ENCODE measurements at places on chromosomes 6 and 20.

DNA sequence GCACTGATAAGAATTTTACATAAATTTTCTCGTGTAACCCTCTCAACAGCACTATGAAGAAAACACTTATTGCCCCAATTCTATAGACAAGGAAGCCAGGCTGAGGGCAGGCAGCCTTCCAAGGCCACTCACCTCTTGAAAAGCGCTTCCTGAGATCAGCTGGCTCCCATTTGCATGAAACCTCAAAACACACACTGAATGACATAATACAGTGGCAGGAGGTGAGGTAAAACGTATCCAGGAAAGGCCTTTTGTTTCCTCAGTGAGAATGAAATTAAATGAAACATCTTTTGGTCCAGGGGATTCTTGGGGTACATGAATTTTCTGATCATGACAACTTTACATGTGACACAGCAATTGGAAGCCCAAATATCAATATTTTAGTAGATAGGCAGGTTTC is 112.5 kb downstream of the WDR27 start:
- DNase-seq, result peak; percentile 37

GRCh38 chr6:166784691-166785090 is 157.6 kb upstream of the RPS6KA2 start:
- no peak for DNase-seq

- DNase-seq, result no peak
These were observed 16.4 kb upstream of the COL21A1 start for GRCh38 chr6:56263596-56264315.

- no peak for DNase-seq
These were observed 12.0 kb upstream of the DDX43 start for GRCh38 chr6:73382462-73383113.

DNA sequence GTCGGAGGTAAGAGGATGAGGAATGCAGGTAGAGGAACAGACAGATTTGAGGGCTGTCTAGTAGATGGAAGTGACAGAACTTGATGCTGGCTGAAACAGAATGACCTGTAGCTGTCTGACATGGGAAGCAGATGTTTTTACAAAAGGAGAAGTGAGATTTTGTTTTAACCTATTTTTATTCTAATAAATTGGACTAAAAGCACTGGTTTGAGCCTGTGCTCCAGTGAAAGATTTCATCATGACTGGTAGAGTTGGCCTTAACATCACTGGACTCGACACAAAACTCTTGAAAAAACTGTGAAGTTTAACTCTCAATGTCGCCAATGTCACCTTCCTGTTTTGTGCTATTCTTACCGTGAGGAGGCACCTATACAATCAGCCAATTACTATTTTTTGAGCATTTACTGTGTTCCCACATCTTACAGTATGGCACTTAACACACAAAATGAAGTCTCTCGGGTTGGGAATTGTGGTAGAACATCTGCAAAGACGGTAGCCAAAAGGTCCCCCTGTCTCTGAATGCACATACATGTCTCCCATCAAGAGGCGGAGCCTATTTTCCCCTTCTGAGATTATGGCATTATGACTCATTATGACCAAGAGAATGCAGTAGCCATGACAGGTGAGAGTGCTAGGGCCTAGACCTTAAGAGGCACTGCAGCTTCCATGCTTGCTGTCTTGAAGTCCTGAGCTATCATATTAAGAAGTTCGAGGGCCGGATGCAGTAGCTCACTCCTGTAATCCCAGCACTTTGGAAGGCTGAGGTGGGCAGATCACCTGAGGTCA is 93.2 kb downstream of the FOXF2 start:
- no peak for DNase-seq

DNA sequence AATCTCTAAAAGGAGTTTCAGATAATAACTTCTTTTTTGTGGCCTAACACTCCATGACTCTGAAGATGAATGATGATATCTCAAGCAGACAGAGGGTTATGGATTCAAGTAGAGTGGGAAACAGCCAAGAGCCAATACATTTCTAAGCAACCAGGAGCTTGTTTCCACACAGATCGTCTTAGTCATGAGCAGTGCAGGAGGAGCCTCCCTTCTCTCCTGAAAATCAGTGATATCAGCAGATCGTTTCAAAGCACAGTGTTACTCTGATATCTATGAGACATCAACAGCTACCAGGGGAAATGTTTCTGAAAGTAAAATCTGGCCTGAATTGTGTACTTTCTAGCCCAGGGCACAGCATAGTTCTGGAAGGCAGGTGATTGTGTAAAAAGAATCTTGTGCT is 11.5 kb downstream of the ADGRG6 start:
- DNase-seq, result no peak

GRCh38 chr20:63655249-63655648 is 2.0 kb upstream of the STMN3 start:
- DNase-seq, result no peak

DNA sequence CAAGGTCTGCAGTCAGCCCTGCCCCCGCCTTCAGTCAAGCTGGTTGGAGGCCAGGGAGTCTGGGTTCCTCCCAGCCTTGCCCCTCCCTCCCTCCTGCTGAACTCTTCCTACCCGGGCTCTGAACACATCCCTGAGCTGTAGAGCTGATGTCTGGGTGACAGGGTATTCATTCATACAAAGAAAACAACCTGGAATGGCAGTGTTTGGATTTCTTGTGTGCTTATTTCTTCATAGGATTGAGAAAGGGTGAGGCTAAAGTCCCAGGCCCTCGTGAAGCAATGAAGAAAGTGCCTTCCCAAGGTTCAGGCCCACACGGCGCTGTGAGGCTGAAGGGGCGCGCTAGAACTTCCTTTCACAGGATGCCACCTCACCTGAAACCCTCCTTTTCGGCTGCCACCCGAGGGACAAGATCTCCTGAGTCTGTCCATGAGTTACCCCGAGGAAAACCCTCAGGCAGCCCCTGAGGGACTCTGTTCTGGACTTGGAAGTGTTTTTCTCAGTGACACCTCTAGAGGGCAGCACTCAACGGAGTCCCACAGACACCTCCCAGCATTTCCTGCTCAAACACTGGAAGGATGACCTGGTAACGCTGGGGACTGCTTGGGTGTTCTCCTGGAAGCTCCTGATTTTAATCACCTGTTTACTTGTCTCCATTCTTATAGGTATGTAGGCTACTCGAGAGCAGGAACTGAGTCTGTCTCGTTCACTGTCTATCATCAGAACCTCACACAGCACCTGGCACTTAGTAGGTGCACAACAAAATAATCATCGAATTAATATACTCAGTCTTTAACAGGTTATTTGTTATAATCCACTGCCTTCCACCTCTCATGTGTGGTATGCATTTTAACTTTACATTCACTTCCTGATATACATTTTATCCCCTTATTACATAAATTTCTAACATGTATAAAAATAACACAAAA is 11.8 kb upstream of the GSTA1 start:
- DNase-seq, result peak; percentile 8

GRCh38 chr6:51868591-51869355 is 218.6 kb downstream of the PKHD1 start:
- no peak for DNase-seq

- DNase-seq, result peak; percentile 99
These were observed 179.0 kb upstream of the MAP3K7 start for GRCh38 chr6:90765895-90766294.

- DNase-seq, result peak; percentile 52
These were observed 21.6 kb downstream of the KCNB1 start for GRCh38 chr20:49460916-49461315.

GRCh38 chr6:37004044-37004980 is 1.1 kb upstream of the FGD2 start:
- DNase-seq, result no peak

- DNase-seq, result no peak
These were observed 64.9 kb downstream of the RREB1 start for GRCh38 chr6:7172649-7173048.

DNA sequence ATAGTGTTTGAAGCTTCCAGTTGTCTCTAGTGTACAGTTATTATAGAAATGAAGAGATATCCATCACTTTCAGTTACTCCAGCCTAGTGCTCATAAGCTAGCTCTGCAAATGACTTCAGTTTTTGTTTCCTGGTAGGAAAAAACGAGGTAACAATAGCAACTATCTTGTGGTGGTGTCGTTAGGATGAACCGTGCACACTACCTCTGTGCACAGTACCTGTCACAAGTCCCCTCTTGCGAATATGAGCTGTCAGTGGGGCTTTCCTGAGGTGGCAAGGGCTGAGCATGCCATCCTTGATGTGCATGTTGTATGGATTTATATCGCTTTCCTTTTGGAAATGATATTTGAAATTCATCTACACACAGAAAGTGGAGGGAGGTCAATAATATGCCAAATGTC is 151.8 kb downstream of the ARID1B start:
- no peak for DNase-seq

DNA sequence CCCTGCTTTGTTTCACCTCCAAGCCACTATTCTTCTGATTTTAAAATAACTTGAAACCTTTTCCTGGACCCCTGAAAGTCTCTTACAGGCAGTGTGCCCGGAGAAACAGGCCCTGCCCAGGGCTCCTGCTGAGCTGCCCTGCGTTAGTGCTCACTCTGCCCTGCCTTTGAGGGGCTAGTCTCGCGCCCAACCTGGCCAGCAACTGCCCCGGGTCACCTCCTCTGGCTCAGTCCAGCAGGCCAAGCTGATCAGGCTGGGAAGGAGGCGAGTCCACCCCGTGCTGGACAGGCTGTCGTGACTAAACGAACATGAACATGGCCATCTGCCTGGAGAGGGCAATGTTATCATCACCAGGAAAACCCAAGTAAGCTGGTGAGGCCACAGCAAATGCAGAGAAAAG is 245.4 kb downstream of the ANKRD60 start:
- DNase-seq, result no peak

- no peak for DNase-seq
These were observed 85.8 kb downstream of the BCAS1 start for GRCh38 chr20:53984356-53985149.

Measured in NCI-H1105 treated with DMSO at 0.1 percent for 48 hours (cell line).